ENCODE measurements at places on chromosomes 5 and 9. TPM values are rescaled to one million over a fixed set of nuclear protein-coding genes. Genes with fewer than 3 reads are reported as not detected.

DMGDH gene
- total RNA-seq, result not detected

PLCXD3 gene
- not detected for total RNA-seq

FOXD4L4 gene
- total RNA-seq, result not detected

LOX gene
- 0.27 TPM for total RNA-seq

BASP1 gene
- total RNA-seq, result 12.3 TPM

PCDHA1 gene
- not detected for total RNA-seq

EQTN gene
- total RNA-seq, result not detected

RNF180 gene
- total RNA-seq, result not detected

MRPS27 gene
- 107 TPM for total RNA-seq

PCDHB5 gene
- total RNA-seq, result not detected

WWC1 gene
- total RNA-seq, result 1.7 TPM

YIPF5 gene
- 32.2 TPM for total RNA-seq

PCDHAC1 gene
- total RNA-seq, result not detected

CDX1 gene
- total RNA-seq, result 0.13 TPM

GRIA1 gene
- not detected for total RNA-seq
